Neural progenitor cell (in vitro differentiated cells): ENCODE measurements at places on chromosomes 4 and X. TPM values are rescaled to one million over a fixed set of nuclear protein-coding genes. Genes with fewer than 3 reads are reported as not detected.

DNA sequence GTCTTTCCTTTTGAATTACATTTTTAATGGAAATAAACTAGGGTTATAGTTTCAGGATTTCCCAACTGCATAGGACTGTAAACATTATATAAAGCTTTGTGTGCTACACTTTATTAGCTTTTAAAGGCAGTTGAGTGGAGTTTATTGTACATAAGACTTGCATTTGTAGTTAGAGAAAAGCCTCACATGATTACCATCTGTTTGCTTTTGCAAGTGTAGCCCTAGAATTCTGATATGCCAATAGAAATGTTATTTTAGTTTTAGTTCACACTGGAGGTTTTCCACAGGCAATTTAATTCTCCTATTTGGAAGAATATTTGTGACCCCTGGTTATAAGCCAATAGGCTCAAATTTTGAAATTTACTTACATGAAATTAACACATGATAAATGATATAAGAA lies 41.3 kb upstream of the ANK2 start:
- no peak overlapping the region for H3K4me3 ChIP-seq
- no peak overlapping the region for H3K27ac ChIP-seq
- DNase-seq = no peak
- H3K4me1 ChIP-seq = peaks cover 23% of the 10 kb centered on the region
- no peaks in the 10 kb centered on the region for H3K36me3 ChIP-seq
- no peaks in the 10 kb centered on the region for H3K27me3 ChIP-seq

DNA sequence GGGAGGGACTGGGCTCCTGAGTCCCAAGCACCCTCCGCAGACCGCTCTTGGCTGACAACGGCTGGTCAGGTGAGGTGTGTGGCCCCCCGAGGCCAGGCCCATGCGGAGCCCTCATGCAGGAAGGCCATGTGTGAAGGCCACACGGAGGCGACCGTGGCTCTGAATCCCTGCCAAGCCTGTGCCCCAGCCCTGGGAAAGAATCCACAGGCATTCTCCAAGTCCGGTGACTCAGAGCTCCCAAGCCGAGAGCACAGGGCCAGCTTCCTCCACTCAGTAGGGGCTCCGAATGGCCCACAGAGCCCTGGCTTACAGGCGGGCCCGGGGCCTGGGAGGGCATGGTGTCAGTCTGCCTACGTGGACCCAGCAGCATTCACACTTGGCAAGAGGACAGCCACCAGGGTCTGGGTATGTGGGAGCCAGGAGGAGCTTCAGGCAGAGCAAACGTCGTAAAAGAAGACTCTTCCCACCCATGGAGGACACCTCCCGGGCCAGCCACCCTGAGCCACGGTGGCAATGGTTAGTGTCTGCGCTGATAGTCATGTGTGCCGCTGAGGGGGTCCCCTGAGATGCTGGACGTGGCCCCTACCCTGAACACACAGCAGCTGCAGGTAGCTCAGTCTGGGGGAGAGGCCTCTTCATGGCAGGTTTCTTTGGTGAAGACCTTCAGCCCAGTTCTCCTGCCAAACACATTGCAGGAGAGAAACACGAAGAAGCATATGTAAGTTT lies 105.7 kb downstream of the PSAPL1 start:
- peaks cover 38% of the 10 kb centered on the region for H3K4me1 ChIP-seq
- H3K4me3 ChIP-seq = no peak overlapping the region
- no peak for DNase-seq
- no peaks in the 10 kb centered on the region for H3K36me3 ChIP-seq
- no peak overlapping the region for H3K27ac ChIP-seq

- peaks cover 37% of the 10 kb centered on the region for H3K4me1 ChIP-seq
- peak; percentile 91 for DNase-seq
- H3K4me3 ChIP-seq = no peak overlapping the region
- no peak overlapping the region for H3K27ac ChIP-seq
These were observed 64.0 kb downstream of the ADRA2C start for GRCh38 chr4:3829956-3830773.

TMEM35A gene
- 12.3 and 14.1 TPM in 2 replicates for total RNA-seq

DNA sequence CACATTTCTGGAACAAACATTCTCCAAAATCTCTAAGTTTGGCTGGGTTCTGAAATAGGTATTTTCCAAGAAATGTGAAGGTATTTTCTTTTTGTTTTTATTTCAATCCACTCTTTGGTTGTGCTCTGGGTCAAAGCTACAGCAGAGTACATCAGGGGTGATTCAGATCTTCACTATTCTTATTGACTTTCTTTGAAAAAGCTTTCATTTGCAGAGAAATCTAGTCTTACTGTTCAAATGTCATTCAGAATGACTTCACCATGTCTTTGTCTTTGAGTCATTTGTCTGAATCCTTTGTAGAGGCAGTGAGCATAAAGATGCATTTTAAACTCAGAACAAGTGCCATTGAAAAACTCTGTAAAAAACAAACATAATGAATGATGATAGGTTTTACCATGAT lies 547.2 kb upstream of the ADGRL3 start:
- no peaks in the 10 kb centered on the region for H3K36me3 ChIP-seq
- DNase-seq = no peak
- no peaks in the 10 kb centered on the region for H3K4me1 ChIP-seq
- H3K27me3 ChIP-seq = no peaks in the 10 kb centered on the region
- H3K4me3 ChIP-seq = no peak overlapping the region

HERC5 gene
- 4.1 and 6.6 TPM in 2 replicates for total RNA-seq
